ENCODE measurements at places on chromosomes 7 and 10.

DNA sequence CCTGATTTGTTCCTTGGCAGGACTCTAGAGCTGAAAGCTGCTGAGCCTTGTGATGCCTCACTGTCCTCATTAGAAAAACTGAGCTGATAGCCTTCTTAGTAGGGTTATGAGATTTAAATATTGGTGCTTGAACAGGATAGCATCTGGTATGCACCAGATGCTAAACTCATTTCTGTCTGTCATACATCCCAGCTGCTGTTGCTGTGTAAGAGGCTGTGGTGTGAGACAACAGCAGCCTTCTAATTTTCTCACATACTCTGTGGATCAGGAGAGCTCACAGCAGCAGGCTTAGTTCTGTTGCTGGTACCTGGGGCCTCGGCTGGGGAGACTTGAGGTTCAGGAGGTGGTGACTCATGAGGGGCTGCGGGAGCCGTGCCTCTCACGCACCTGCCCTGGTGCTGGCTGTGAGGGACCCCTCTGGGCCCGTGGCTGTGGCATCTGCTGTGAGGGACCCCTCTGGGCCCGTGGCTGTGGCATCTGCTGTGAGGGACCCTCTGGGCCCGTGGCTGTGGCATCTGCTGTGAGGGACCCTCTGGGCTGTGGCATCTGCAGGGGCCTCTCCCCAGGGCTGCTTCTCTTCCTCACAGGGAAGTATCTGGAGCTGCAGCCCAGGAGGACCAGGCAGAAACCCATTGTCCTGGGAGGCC, 12.5 kb downstream of the DYNC2I1 start:
- no peak for DNase-seq

GRCh38 chr7:42219447-42219846, 17.6 kb downstream of the GLI3 start:
- DNase-seq, result no peak

- DNase-seq, result no peak
These were observed 196.1 kb upstream of the GALNT17 start for GRCh38 chr7:70935854-70936253.

GRCh38 chr7:101557421-101557820, 71.7 kb downstream of the MYL10 start:
- DNase-seq, result no peak

DNA sequence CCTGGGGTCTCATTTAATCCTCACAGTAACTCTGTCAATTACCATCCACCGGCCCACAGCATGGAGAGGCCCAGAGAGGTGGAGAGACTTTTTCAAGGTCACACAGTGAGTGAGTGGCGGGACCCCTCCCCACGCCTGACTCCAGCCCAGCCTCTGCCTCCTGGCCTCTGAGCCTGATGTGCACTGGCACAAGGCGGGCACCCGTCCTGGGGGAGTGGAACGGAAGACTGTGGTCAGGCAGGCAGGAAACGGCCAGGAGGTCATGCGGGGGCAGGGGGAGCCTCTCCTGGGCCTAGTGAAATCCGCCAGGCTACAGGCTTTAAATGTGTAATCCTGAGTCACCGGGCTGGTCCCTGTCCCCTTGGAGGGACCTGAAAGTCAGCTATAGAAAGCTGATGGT, 32.2 kb downstream of the ZCCHC24 start:
- DNase-seq, result no peak

GRCh38 chr7:16875861-16876260, 5.9 kb downstream of the AGR3 start:
- no peak for DNase-seq

DNA sequence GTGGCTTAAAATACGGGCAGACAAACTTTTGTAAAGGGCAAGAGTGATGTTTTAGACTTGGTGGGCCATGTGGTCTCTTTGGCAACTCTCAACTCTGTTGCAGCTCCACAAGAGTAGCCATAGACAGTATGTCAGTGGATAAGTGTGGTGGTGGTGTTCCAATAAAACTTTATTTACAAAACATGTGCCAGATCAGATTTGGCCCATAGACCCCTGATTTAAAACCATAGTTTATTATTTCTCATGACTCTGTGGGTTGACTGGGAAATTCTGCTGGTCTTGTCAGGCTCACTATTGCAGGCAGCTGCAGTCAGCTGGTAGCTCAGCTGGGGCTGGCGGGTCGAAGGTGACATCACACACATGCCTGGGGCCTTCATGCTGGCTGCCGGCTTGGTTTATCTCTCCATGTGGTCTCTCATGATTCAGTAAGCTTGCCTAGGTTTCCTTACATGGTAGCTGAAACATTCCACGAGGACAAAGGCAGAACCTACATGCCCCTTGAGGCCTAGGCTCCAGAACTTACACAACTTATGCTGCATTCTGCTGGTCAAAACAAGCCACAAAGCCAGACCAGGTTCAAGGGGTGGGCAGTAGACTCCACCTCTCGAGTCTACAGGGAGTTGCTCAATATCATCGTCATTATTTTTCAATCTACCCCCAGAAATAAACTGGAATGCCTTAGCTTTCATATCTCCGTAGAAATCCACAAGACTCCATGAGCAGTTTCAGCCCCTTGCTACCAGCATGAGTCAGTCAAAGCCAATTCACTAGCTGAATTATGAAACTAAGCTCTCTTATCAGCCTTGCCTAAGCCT, 245.7 kb downstream of the WDR11 start:
- DNase-seq, result no peak

DNA sequence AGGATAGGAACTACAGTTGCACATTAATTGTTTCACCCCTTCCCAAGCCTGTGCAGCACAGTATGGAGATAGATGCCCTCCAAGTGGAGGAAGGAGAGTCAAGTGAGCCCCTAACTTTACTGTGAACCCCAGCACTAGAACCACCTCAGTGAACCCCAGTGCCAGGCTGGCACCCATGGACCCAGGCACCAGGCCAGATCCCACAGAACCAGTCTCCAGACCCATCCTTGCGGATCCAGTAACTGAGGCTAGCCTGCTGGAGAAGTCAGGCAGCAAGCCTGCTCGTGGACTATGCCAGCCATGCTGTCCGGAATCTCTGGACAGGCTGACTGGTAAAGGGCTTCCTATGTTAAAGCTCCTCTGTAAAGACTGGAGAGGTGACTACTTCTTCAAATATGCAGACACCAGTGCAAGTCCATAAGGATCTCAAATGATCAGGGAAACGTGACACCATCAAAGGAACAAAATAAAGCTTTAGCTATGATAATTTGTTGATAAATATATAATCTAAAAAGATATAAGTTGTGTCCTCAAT, 27.7 kb downstream of the SHOC2 start:
- no peak for DNase-seq

- no peak for DNase-seq
These were observed 23.5 kb upstream of the ABLIM1 start for GRCh38 chr10:114681542-114681941.

- DNase-seq, result no peak
These were observed 332.5 kb downstream of the PTPRN2 start for GRCh38 chr7:158255156-158255555.

GRCh38 chr7:16023046-16023445, 336.6 kb upstream of the MEOX2 start:
- no peak for DNase-seq

GRCh38 chr7:51223505-51223904, 93.1 kb downstream of the COBL start:
- no peak for DNase-seq

- no peak for DNase-seq
These were observed 456 bp upstream of the DLD start for GRCh38 chr7:107890493-107890961.

- DNase-seq, result no peak
These were observed 3.8 kb downstream of the NEURL1 start for GRCh38 chr10:103497161-103497915.

GRCh38 chr10:96632974-96633710, 46.3 kb upstream of the TM9SF3 start:
- no peak for DNase-seq

GRCh38 chr7:21544303-21544656, 1.4 kb downstream of the DNAH11 start:
- DNase-seq, result no peak

DNA sequence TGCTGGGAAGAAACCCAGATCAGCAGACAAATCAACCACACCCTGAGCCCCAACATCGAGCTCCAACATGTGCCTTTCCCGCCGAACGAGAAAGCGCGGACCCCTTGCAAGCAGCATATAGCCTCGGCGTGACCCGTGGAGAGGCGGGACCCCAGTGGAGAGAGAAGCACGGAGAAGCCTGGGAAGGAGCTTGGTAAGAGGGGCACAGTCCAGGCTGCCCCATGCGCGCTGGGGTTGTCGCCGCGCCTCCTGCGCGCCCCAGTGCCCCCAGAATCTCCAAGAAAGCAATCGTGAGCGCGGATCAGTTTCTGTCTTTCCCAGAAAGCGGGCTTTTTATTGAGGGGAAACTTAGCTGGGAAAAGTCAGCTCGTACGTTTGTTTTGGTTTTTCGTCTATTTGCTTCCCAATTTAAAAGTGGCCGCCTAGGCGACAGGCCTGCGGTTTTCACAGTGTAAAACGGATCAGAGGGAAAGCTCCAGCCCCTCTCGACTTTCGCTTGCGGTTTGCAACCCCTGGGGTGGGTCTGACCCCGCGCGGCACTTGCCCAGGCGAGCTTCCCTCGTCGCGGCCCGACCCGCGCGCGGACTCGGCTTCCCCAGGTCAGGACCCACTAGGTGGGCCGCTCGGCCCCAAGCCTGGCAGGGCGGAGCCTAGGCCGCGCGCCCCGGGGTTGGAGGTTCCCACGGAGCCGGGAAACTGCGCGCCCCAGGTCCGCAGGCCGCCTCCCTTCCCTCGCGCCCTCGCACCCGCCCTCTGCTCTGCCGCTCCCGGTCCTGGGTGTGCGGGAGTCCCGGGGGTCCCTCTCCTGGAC, 31.1 kb downstream of the SKIDA1 start:
- peak; percentile 20 for DNase-seq

DNA sequence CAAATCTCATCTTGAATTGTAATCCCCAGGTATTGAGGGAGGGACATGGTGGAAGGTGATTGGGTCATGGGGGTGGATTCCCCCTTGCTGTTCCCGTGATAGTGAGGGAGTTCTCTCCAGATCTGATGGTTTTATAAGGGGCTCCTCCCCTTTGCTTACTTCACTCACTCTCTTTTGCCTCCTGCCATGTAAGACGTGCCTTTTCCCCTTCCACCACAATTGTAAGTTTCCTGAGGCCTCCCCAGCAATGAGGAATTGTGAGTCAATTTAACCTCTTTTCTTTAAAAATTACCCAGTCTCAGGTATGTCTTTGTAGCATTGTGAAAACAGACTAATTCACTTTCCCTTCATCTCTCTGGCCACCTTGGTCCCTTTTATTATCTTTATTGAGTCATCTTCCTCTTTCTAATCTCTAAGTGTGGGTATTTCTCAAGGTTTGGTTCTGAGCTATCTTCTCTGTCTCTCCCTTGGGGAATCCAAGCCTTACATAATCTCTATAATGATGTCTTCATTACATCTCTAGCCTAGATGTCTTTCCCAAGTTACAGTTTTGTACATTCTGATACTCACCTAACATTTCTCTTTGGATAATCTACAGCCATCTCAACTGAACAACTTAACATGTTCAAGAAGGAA, 99.1 kb upstream of the JCAD start:
- DNase-seq, result no peak

GRCh38 chr7:71548746-71549145, 416.8 kb downstream of the GALNT17 start:
- no peak for DNase-seq

GRCh38 chr10:125201791-125202622, 41.6 kb upstream of the CTBP2 start:
- no peak for DNase-seq

DNA sequence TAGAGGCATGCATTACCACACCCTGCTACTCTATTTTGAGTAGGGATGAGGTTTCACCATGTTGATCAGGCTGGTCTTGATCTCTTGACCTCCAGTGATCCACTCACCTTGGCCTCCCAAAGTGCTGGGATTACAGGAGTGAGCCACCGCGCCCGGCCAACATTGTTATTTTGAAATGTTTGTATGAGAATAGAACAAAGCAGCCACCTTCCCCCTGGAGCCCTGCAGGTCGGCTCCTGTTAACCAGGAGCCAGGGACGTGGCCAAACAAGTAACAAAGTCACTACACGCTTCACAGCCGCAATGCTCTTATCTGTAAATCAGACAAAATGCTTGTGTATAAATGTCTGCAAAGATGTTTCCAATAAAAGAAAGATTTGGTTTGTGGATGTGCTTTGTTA, 295.4 kb downstream of the CNTNAP2 start:
- DNase-seq, result no peak

- no peak for DNase-seq
These were observed 92.4 kb upstream of the PRKG1 start for GRCh38 chr10:50981904-50982303.

DNA sequence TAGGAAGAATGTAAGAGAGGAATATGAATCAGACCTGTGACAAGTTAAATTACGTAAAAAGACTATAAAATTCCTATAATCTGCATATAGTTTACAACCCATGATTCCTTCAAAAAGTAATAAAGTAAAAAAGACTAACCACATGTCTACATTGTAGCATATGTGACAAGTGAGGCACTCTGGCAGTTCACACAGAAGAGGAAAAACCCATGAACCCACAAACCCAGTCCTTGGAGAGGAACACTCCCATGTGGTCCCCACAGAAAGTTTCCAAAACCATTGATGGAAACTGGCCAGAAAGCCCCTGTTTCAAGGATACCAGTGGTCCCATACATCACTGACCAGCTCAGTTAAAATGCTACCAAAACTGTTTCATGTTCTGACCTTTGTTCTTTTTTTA, 15.7 kb downstream of the KDM7A start:
- DNase-seq, result no peak

GRCh38 chr7:15715435-15715834, 29.0 kb upstream of the MEOX2 start:
- no peak for DNase-seq

- DNase-seq, result no peak
These were observed 162.1 kb downstream of the TSPAN12 start for GRCh38 chr7:120695848-120696247.

- DNase-seq, result peak; percentile 56
These were observed 82.7 kb downstream of the NOC3L start for GRCh38 chr10:94279835-94280709.

DNA sequence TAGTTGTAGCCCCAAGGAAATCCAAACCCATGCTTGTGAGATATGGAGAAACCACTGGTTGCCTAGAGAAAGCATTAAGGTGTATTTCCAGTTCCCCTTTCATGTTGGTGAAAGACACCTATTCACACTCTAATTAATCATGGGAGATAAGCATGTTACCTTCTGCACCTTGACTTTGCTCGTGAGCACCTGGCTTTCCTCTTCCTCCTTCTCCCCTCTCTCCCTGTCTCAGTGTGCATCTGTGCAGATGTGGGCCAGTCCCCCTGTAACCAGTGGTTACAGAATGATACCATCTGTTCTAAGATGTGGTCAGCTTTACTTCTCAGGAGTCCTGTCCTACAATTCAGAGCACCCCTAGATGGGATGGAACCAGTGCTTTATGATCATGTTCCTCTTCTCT, 160.6 kb downstream of the LCOR start:
- no peak for DNase-seq

Measured in activated T-cell treated with anti-CD3 and anti-CD28 coated beads for 48 hours (primary cell).